ENCODE measurements at places on chromosomes 1 and 21. TPM values are rescaled to one million over a fixed set of nuclear protein-coding genes. Genes with fewer than 3 reads are reported as not detected.

Gene SH3BGR
- total RNA-seq, result 5.1 TPM

Gene HMGCS2
- total RNA-seq, result not detected

Gene BARHL2
- total RNA-seq, result 1.4 TPM

Gene FAM167B
- 0.46 TPM for total RNA-seq

Gene PSRC1
- 12.0 TPM for total RNA-seq

Gene PRKACB
- 456 TPM for total RNA-seq

Gene C1orf185
- not detected for total RNA-seq

Gene CCDC185
- 0.23 TPM for total RNA-seq

Gene GBP6
- total RNA-seq, result 0.69 TPM

Gene KCNJ15
- total RNA-seq, result under 0.01 TPM

Gene UBE4B
- 42.0 TPM for total RNA-seq

Gene UBASH3A
- not detected for total RNA-seq

Gene ZSWIM5
- total RNA-seq, result 22.1 TPM

Gene CASQ1
- 0.92 TPM for total RNA-seq

Gene NR5A2
- total RNA-seq, result 0.69 TPM

Gene FCRL2
- total RNA-seq, result not detected

Gene MAP1LC3C
- total RNA-seq, result 1.6 TPM

Gene ADORA1
- 29.8 TPM for total RNA-seq

Gene TMEM125
- total RNA-seq, result 0.69 TPM

Gene CSF3R
- 4.6 TPM for total RNA-seq

Gene DLGAP3
- total RNA-seq, result 23.8 TPM

Gene PTGFRN
- 72.0 TPM for total RNA-seq

Gene TTC34
- total RNA-seq, result 0.46 TPM

Gene LCE2A
- not detected for total RNA-seq

Gene ZBTB8OS
- total RNA-seq, result 32.3 TPM

Gene C1QTNF12
- total RNA-seq, result not detected

Gene PTPN22
- 0.92 TPM for total RNA-seq

Gene LCE1D
- total RNA-seq, result not detected

Gene S100A5
- total RNA-seq, result not detected

Gene LCE2C
- not detected for total RNA-seq

Gene UBE2U
- not detected for total RNA-seq

Gene KIF2C
- 6.5 TPM for total RNA-seq

Gene WNT3A
- not detected for total RNA-seq

Measured in diencephalon (tissue), 1 donor.